ENCODE measurements at places on chromosomes 3 and 15.
A peak's percentile ranks its signal among the peaks of the same experiment; 100 is the strongest.

DNA sequence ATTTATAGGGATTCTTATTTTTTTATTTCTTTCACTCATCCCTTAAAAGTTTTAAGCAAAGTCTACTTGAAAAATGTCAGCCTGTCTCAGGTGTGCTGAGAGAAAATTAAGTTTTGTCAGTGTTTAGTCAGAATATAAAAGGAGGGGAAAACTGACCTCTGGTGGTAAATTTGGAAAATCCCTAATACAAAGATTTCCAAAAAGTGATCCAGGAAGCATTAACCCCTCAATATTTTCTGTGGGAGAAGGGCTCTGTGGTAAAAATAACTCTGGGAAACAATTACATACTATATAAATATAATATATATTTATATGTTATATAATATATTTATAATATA, 41.0 kb upstream of the FRMD4B start:
- DNase-seq: no peak

GRCh38 chr15:66196602-66197001, 56.9 kb downstream of the MEGF11 start:
- no peak for DNase-seq

DNA sequence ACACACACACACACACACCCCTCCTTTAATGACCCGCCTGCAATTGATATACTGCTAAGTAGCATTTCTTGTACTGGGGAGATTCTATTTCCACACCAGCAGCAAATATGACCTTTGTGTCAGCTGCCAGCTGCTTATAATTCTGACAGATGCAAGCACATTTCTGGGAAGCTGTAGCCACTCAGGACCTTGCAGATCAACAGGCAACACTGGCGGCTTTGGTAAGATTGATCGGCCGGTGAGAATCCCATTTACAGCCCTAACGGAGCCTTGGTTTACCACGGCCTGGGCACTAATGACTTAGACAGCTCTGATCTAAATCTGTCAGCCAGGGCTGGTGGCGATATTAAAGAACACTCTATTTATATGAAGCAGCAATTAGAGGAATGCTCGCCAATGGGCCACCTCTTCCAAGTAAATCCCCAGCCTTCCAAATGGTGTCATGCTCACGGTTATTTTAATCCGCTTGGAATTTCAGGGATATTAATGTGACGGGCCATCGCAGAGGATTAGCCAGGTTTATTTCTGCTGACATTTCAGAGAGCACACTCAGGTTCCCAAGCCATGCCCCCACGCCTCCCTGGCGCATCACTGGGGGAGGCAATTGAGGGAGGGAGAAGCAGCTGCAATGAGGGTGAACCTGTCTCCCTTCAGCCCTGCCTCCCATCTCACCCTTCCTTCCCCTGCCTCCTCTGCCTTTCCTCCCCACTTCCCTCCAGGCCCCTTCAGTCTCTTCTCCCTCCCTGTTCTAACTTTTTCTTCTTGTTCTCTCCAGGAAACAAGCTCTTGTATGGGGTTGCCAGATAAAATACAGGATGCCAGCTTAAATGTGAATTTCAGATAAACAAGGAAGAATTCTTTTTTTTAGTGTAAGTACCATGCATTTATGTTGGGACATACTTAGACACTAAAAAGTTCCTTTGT, 287.0 kb downstream of the TLE3 start:
- DNase-seq: no peak

DNA sequence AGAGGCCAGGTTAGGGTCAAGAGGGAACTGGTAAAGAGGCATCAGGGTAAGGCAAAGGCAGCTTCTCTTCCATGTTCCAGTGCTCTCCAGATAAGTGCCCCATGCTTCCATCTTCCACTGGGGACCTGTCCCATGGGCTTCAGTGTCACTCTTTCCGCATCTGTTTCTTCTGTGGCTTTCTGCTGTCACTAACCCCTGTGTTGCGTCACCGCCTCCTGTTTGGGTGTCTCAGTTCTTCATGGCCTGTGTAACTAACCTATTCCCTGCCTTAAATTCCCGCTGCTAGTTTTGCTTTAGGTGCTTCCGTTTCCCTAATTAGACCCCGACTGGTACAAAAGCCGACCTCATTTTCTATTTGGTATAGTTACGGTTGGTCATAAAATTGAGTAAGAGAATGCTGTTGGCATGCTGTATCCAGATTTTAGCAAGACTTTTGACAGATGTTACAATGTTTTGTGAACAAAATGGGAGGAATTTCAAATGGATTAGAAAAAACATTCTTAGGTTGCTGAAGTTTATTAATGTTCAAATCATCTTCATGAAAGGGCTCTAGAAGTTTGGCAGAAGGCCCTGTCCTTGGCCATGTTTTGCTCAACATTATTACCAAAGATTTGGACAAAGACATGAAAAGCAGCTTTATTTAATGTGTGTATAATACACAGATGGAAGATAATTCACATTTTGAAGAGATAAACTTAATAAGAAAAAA, 245.3 kb downstream of the BBX start:
- no peak for DNase-seq

DNA sequence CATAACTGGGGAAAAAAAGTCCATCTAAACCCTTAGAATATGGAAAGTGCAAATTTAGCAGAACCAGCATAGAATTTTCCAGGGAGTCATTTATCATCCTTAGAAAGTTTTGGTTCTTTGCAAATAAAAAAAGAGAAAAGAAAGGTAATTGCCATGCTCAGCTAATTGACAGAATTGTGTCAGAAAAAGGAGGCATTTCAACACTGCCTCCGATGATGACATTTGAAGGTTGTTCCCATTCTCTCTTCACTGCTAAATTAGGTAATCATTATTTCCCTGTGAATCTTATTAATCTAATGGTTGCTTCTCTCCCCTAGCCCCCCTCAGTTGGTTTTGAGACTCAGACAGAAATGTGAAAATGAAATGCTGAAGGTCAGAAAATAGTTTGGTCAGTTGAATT, 139.2 kb downstream of the PDCD6IP start:
- no peak for DNase-seq

GRCh38 chr3:155853214-155854140, 750 bp downstream of the SLC33A1 start:
- DNase-seq: peak; percentile 62

GRCh38 chr3:81485444-81485865, 276.0 kb downstream of the GBE1 start:
- no peak for DNase-seq

DNA sequence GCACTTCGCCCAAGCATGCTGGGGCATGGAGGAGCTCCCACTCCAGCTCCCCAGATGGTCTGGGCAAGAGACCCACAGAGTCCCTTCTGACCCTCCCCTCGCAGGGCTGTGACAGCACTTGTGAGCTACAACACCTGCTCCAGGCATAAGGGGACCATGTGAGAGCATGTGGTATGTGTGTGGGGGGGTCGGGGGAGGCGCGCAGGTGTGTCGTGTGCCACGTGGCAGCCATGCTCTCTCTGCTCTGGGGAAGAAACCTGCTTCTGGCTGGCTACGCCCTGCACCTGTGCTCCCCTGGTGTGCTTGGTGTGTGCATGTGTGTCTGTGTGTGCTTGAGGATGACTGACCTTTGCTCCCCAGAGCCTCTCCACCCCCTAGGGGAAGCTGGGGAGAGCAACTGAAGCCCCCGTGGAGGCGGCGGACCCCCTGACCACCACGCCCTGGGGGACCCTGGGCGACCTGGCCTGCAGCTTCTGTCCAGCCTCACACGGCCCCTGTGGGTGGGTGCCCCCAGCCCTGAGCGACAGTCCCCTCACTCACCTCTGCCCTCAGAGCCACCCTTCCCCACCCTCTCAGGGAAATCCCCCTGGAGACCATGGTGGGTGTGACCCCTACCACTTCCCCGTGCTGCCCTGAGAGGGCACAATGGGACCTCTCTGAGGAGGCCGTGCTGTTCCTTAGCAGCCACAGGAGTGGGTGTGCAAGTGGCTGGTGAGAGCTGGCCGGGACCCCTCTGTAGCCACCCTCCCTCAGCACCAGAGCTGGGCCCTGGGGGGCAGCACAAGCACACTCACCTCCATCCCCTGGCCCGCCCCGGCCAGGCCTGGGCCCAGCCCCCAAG, 16.6 kb upstream of the SEC13 start:
- DNase-seq: no peak

DNA sequence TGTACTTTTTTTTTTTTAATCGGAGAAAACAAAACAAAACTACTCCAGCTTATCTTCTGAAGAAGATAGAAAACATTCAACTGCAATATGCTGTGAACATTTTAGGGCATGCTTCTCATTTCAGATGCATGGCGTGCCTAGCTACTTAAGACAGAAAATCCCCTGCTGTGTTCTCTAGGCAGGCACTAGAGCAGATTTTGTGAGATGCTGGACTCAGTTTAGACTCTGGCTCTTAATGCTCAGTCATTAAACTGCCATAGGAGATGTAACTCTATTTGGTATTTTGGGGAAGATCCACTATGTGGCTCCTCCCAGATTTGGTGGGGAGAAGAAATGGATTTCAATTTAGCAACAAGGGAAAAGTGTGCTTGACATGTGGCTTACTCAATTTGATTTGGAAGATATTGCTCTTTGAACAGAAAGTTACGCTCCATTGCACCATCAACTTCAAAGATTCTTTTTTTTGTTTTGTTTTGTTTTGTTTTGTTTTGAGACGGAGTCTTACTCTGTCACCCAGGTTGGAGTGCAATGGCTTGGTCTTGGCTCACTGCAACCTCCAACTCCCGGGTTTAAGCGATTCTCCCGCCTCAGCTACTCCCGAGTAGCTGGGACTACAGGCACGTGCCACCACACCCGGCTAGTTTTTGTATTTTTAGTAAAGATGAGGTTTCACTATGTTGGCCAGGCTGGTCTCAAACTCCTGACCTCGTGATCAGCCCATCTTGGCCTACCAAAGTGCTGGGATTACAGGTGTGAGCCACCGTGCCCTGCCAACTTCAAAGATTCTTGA, 62.0 kb upstream of the LEKR1 start:
- no peak for DNase-seq

DNA sequence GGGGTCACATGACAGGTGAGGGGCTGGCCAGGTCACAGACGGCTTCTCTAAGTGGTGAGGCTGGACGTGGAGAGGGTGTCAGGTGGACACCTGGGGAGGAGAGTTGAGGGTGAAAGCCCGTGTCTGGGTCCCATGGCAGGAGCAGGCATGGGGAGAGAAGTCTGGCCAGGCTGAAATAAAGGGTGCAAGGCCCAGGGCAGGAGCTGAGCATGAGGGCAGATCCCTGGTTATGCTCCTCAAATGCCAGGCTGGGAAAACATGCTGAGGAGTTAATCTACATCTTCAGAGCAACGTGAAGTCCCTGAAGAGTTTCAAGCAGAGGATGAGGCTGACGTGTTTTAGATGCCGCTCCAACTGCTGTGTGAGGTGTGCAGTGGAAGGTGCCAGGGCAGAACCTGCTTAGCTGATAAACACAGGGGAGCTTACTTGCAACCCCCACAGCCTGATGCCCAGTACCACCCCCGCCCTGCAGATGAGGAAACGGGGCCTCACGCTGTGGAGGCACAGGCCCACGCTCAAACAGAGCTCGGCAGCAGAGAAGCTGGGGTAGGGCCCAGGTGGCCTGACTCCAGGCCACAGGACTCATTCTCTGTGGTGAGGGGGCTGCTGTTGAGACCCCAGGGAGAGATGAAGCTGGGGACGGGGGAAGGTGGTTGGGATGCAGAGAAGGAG, 40.5 kb downstream of the HCN4 start:
- no peak for DNase-seq

- no peak for DNase-seq
Observed at GRCh38 chr3:138854940-138855339, 20.2 kb upstream of the PIK3CB start.

DNA sequence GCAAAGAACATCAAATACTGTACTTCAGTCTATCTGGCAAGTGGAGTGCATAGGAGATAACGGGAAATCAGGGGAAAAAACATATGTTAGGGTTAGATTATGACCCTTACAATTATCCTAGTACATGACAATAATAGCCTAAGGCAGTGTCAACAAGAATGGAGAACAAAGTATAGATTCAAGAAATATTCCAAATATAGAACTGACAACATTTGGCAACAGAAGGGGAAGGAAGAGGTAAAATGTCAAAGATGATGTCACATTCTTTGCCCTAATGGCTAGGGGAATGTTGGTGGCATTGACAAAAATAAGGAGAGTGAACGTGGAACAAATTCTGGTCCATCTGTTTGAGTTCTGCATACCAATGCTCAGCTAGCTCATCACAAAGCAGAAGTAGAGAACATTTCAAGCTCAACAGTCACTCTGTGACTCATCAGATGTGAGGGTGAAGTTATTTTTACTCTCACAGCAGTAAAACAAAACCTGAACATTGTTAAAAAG, 15.5 kb upstream of the ATP8B4 start:
- no peak for DNase-seq

DNA sequence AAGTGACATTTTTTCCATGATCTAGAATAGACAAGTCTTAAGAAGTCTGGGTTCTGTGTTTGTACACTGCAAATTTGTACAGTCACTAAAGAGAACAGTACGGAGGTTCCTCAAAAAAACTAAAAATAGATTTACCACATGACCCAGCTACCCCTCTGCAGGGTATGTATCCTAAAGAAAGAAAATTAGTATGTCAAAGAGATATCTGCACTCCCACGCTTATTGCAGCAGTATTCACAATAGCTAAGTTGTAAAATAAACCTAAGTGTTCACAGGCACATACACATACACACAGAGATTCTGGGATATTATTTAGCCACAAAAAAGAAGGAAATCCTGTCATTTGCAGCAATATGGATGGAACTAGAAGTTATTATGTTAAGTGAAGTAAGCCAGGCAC, 120.4 kb downstream of the ZIC1 start:
- DNase-seq: no peak

DNA sequence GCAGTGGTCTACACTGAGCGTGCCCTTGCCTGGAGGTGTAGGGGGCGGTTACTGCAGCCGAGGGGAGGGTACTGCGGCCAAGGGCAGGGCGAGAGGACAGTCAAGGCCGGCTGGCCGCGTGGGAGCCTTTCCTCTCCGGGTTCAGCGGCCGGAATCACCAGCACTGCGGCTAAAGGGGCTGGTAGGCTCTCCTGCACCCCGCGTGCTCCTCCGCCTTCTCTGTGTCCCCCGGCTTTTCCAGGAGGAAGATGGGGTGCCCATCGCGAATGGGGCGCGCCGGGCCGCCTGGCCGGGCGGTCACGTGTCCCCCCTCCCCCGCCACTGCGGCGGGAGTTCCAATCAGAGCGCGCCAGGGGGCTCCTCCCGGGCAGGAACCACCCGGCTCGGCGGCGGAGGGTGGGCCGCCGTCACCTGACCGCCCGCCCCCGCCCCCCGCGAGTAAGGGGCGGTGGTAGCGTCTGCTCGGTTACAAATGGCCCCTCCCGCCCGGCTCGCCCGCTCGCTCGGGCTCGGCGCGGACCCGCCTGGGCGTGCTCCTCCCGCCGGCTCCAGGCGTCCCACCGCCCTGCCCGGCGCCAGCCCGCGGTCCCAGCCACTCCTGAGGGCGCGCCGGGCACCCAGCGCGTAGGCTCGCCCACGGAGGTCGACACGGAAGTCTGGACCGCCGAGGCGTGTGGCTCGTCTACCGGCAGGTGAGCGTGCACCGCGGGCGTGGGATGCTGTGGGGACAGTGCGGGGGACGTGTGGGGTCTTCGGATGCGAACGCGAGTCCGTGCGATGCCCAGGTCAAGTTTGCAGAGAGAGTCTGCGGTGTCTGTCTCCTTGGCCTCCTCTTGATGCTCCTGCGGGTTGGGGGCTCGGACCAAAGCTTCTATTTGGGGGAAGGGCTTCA, 242.6 kb upstream of the TOPAZ1 start:
- DNase-seq: peak; percentile 55

All from lower lobe of right lung (tissue), 2 donors.